Activated T-cell treated with anti-CD3 and anti-CD28 coated beads, Interleukin-2, amount 50 U/mL, for 24 hours (primary cell): ENCODE measurements at places on chromosomes 1 and 21.

DNA sequence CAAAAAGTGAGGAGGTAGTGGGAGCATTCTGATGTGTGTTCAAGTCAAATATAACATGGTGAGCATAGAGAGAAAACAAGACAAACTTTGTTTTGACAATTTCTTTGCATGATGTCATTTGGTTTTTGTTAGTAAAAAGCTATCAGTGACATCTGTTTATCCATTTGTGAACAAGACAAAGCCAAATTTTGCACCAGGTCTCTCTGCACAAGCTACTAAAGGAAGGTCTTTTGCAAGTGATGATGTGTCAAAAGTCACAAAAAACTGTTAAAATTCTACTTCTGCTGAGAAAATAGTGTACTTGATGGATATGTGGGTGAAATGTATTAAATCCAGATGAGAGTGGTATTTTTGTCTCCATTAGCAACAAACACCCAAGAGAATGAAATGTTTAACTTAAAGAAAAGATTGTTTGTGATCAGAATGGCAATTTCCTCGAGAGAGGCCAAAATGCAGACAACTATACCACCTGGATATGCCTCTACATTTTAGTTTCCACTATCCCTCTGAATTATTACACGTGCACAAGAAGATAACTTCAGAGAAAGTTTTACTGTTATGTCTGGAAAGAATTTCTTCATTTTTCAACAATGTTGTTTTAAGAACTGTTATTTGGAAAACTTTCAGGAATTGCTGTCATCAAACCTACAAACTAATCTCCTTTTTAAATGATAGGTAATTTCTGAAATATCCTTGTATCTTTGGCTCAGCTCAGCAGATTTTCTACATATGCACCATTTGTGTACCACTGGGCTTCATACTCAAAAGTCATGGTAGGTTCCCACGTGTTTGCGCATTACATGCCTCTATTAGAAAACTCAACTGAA, 807.4 kb upstream of the ADGRL2 start:
- DNase-seq, result no peak

DNA sequence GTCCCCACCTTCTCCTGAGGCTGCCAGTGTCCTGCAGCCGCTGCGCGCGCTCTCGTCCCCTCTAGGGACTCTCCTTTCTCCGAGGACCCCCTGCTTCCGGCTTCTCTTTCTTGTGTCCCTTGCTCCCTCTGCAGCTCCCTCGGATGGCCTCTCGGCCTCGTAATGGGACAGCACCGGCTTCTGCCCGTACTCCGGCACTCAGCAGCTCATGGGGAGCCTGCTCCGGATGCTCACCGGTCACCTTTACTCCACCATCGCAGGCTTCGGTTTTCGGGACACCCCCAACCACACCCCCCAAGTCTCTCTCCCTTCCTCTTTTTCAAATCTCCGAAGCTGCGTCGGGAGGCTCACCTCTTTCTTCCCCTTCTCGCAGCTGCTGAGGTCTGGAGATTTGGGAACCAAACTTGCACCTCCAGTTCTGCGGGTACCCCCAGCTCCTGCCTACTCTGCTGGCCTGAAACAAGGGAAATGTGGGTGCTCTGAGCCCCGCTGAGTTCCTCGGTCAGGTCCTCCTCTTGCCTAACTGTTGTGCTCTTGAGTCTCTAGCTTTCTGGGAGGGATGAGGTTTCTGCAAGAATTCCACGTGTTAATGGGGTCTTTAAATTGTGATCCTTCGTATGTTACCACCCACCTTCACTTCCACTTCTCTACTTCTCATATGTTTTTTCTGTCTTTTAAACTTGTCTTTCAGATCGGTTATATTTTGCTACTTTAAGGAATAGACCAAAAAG, 930 bp downstream of the CDC14A start:
- peak; percentile 69 for DNase-seq

- DNase-seq, result no peak
Observed at GRCh38 chr1:85116856-85117255, 68.6 kb upstream of the MCOLN3 start.

DNA sequence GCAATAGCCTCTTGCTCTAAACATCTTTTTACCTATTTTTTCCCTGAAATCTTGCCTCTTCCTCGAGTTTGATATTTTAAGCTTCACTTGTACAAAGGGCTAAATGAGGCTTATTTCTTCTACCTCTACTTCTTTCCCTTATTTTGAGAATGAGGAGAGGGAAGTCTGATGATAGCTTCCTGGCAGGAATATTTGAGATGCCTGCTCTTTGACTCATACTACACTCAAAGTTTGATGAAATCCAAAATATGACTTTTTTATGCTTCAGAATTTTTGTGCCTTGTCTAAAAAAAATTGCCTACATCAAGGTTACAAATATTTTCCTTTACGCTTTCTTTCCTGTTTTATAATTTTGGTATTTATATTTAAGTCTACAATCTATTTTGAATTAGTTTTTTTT, 624.4 kb upstream of the PLXNA2 start:
- no peak for DNase-seq

GRCh38 chr21:44708213-44708865, 3.0 kb downstream of the TSPEAR start:
- no peak for DNase-seq

GRCh38 chr1:152413909-152414308, at the start of gene CRNN:
Gene CRNN (minus strand): TSS chr1:152414263. CDS start chr1:152412233, 2,030 bp downstream.
- no peak for DNase-seq

- DNase-seq, result no peak
Observed at GRCh38 chr1:97088391-97088790, 366.8 kb downstream of the PTBP2 start.

- DNase-seq, result no peak
Observed at GRCh38 chr1:117037802-117038201, 22.3 kb upstream of the TTF2 start.

DNA sequence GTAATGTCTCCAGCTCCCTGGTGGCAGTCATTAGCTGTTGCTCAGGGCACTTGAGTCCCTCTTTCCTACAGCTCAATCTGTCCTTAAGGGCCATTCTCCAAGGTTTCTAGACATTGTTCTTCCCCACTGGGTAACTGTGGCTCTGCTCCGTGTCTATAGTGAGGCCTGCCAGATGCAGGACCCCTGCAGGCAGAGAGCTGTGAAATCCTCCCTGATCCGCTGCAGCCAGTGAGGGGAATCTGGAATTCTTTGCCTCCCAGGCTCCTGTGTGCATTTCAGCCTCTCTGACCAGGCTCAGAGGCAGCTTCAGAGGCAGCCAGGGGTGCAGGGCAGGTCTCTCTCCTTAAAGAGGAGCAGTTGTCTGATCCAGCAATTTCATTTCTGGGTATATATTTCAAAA, 14.4 kb upstream of the IGSF21 start:
- DNase-seq, result no peak

- no peak for DNase-seq
Observed at GRCh38 chr1:67460676-67461500, 30.7 kb upstream of the SERBP1 start.

DNA sequence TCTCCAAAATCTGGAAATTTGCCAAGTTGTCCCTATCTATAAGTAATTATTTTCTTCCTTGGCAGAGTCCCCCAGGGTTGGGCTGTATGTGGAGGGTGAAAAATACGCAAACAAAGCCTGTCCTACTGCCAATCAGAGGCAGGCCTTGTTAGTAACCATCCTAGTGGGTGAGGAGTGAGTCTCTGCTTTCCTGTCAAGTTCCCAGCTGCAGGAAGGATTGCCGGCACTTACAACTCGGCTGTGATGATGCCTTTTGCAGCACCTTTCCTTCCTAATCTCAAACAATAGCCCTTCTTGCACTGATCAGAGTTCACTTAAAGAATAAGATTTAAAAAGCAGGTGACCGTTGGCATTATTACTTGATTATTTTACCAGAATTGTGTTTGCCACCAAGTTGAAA, 31.3 kb upstream of the FGGY start:
- no peak for DNase-seq

GRCh38 chr1:47187231-47187925, 2.5 kb downstream of the PDZK1IP1 start:
- DNase-seq, result no peak

- DNase-seq, result no peak
Observed at GRCh38 chr1:160404094-160404493, 3.7 kb downstream of the VANGL2 start.

DNA sequence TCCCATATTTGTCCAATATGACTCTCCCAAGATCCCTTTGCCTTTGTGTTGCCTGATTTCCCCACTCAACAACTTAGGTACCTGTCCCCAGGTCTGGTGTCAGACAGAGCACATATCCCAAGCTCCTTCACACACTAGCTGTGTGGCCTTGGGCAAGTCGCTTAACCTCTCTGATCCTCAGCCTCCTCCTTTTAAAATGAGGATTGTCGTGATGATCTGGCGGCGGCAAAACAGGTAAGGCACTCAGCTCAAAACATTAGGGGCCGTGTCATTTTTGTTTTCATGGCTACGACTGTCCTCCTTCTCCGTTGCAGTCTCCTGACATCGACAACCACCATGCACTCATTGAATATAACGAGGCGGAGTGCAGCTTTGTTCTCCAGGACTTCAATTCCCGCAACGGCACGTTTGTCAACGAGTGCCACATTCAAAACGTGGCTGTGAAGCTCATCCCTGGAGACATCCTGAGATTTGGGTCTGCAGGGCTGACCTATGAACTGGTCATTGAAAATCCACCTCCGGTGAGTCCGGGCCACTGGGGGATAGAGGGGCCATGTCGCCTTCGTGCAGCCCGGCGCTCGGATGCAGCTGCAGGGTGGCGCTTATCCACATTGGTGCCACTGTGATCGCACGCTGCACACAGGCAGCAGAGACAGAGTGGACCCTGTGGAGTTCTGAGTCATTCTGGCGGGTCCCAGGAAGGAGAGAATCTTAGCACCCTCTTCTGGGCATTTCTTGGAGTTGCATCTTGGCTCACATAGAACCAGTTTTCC, 25.2 kb downstream of the FHAD1 start:
- peak; percentile 47 for DNase-seq

DNA sequence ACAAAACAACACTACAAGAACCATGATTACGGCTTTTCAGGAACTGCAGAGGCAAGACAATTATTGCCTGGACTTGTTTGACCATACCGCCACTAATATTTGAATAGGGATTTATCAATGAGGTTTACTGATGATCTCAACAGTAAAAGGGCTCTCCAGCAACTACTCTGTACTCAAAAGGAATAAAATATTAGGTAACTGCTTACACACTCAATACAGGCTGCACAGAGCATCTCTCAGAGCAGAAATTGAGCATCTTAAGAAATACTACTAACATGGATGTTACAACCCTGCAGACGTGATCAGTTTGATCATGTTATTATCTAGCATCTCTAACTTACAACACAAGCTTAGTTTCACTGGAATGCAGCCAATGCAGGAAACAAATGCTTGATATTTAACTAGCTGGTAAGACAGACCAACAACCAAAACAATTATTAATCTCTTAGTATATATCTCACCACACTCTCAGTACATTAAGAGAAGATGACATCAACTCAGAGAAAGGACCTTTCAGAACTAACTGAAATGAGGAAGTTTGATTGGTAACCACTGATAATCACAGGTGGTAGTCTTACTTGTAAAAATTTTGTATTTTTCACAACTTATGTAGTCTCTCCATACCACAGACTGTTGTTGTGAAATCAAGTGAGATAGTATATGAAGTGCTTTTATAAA, 52.2 kb downstream of the PUM1 start:
- no peak for DNase-seq

- no peak for DNase-seq
Observed at GRCh38 chr1:211332036-211332616, 5.5 kb downstream of the TRAF5 start.

DNA sequence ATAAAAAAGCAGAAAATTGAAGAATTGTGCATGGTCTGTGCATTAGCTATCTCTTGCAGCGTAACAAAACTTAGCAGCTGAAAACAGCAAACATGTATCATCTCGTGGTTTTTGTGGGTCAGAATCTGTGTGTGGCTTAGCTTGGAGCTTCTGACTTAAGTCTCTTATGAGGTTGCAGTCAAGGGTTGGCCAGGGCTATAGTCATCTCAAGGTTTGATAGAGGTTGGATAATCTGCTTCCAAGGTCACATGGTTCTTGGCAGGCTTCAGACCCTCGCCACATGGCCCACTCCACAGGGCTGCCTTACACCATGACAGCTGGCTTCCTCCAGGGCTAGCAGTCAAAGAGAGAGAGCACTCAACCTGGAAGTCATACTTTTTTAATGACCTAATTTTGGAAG, 35.9 kb downstream of the CNST start:
- DNase-seq, result no peak

DNA sequence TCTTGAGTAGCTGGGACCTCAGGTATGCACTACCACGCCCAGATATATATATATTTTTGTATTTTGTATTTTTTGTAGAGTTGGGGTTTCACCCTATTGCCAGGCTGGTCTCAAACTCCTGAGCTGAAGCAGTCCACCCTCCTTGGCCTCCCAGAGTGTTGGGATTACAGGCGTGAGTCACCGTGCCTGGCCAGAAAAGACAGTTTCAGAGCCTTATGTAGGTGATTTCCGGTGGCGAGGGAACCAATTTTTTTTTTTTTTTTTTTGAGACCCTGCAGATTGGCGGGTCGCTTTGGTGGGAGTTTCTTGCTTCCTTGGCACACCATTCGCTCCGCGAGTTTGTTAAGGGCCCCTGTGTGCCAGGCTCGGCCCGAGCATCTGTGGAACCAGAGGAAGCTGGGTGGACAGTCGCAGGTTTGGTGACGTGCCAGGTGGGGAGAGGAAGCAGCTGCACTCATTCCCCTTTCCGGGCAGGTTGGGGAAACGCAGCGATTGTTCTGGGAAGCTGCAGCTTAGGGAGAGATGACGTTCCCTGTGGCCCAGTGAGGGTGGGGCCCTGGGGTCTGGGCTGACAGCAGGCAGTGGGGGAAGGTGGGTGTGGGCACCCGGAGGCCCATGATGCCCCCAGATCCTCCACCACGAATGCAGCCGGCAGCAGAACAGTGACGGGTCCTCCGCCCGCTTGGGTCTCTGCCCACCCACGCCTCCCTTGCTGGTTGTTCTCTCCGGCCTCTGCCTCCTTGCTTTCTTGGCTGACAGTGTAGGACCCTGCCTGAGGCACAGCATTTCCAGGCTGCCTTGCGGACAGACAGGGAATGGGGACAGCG, 25.1 kb downstream of the SPSB1 start:
- no peak for DNase-seq

DNA sequence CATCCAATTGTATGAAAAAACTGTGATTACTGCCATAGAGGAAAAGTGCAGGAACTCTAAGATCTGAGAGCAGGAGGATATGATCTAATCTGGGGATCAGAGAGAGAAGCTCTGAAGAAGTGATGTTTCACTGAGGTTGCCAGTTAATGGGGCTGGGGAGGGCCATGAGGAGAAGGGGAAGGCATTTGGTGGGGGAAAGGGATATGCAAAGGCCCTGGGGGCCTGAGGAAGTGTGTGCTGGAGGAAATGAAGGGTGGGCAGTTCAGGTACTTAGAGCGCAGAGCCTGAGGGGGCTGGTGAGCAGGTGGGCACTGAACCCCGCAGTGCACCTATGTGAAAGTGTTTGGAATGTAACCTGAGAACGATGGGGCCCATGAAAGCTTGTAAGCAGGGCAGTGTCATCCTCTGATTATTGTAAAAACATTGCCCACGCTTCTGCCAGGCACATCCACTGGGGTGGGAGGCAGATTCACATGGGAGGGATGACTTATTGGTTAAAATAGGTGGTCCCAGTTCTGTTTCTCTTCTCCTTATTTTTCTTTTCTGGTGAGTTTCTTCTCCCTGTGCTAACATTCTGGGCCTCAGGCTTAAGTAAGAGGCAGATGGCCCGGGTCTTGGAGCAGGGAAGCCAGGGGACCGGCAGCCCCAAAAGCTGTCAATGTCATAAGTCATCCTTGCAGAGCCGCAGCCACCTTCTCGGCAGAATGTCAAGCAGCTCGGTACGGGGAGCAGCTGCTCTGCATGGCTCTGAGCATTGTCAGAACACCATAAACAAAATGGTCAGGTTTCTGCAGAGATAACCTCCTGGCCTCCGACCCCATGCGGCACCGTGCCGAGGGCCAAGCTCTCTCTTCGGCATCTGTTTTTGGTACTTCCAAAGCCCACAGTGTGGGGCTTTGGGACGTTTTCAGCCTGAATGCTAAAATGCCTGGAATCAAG, 492.0 kb upstream of the VAMP3 start:
- no peak for DNase-seq
